AG04450 (cell line): ENCODE measurements at places on chromosomes 6 and 20.

DNA sequence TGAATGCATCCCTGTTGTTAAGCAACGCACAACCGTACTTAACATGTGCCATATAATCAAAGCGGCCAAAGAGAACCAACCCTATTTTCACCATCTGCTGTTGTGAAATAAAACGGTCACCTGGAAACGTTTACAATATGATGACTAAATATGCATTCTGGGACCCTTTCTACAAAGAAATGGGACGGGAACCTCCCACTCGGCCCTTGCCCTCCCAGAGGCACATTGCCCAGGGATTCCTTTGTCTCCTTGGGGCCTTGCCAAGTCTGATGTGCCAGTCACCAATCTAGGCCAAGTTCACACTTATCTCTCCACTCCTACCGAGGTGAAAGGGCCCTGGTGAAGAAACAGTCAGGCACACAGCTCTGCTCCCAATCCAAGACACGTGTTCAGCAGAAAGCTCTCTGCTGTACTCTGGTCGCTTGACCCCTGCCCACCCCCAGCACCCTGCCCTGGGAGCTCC is 427.4 kb upstream of the JARID2 start:
- DNase-seq: no peak

DNA sequence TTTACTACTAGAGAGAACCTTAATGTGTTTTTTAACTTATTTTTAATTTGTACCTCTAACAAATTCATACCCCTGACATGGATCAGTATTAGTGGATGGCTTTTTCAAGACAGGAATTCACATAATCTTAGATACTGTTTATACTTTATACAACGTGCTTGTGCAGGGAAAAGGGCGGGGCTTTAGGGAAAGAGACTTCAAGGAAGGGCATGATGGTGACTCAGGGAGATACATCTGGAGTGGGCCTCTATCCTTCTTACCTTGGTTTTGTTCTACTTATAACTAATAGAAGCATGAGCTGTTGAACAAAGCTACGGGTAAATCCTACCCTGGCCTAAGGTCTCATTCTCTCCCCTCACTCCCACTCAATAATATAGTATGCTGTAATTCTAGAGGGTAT is 160.8 kb downstream of the C6orf58 start:
- DNase-seq: no peak

DNA sequence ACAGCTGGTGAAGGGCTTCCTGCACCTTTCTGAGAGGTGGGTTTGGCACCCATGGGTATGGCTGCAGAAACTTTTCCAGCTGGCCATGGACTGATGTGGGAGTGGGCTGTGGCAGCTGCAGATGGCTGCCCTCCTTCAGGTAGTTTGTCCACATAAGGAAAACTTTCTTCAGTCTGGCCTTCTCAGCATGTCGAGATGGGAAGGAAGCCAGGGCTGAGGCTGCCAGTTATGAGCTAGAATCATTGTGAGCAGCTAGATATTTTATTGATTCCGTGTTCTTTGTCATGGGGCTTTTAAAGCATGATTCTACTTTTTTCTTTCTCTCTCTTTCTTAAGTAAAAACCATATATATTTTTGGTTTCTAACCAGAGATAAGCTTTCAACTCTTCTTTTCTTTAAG is 16.6 kb downstream of the NKX2-4 start:
- DNase-seq: no peak

- DNase-seq: no peak
Measured at GRCh38 chr6:18976091-18976490, 588.9 kb downstream of the RNF144B start.

DNA sequence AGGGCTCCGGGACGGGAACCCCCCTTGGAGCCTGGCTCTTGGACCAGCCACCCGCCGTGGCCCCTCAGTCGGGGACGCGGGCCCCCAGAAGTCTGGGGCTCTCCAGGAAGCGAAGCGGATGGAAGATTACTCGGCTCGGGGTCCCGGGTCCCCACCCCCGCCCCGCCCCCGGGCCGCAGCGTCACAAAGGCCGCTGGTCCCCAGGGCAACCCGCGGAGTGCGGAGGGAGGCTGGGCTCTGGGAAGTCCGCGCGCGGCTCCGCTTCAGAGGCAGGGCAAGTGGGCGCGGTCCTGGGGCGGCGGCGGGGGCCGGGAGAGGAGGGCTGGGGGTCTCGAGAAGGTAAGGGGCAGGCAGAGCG is at the start of gene FNDC11:
Gene FNDC11, plus strand, starts transcription at position 227 of the 358 bp plus-strand sequence. CDS start 1,505 bp downstream, outside the sequence.
- no peak for DNase-seq

- no peak for DNase-seq
Measured at GRCh38 chr6:119355157-119355556, 5.6 kb upstream of the MAN1A1 start.

DNA sequence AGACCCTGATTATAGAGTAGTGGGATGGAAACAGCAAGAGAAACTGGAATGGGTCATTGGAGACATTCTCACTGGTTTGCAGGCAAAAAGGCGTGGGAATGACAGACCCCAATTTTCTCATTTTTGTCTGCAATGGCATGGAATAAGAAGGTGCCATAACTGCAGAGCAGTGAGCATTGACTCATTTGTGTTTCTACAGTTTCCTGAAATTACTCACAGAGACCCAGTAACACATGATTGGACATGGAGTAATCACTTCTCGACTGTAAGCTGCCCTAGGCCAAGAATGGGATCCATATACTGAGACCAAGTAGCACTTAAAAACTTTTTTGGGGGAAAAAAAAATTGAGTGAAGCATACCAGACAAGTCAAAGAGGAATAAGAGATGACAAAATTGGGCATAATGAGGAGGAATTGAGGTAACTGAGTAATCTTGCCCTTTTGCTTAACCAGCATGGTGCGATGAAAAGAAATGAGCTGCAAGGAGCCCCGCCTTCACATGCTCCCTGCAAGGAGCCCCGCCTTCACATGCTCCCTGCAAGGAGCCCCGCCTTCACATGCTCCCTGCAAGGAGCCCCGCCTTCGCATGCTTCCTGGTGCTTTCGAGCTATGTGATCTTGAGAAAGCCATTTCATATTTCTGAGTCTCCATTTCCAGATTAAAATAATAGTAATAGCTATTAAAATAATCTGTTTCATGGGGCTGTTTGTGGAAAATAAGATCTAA is 44.1 kb downstream of the NHSL1 start:
- DNase-seq: no peak

DNA sequence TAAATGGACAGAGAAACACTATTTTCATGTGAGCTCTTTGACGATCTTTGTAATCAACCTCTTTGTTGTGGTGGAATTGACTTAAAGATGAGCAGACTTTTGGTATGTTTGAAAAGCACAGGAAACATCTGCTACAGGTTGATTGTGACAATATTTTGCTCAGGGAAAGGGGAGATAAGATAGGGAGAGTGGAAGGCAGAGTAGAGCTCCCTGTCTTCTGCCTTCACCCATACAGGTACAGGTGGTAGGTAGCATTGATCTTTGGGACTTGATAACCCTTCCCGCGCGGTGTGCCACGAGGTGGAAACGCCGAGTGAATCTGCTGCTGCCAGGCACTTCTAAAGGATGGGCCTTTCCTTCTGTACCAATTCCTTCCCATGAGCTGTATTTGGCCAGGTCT is 183.6 kb downstream of the UTRN start:
- no peak for DNase-seq

- no peak for DNase-seq
Measured at GRCh38 chr6:3451498-3451897, 5.4 kb downstream of the SLC22A23 start.

DNA sequence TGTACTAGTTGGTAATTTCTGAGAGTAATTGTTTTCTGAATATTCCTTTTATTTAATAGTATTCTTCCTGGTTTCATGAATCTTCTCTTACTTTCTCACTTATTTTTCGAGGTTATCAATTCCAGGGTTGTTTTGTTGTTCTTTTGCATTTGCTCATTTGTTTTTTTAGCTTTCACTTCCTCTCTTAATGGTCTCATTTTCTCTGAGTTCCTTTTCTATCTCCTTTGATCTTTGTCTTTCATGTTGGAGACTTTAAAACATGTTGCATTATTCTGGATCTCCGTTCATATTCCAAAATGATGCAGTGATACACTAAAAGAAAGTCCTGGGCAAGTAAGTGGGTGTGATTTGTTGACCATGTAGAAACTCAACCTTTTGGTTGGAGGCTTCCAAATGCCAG is 345.3 kb upstream of the SLC35B3 start:
- DNase-seq: no peak

DNA sequence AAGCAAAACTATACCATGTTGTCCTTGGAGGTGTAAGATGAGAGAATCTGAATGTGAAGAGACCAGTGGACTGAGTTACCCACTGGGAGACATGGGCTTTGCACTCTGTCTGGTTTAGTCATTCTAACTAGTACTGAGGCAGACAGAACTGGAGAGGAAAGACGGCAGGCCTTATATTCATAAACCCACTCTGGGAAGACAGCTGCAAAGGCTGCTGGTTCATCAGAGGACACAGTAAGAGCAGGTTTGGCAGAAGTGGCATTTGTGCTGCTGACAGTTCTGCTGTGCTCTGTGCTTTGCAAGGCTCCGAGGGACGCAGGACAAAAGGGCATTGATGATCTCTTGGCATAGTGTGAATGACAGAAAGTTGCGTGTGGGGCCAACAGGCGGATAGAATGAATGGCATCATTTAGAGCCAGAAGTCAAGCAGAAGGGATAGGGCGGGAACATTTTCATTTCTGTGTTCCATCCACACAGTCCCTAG is 142.3 kb upstream of the TENT5A start:
- DNase-seq: no peak

GRCh38 chr6:141403103-141403502 is 729.6 kb upstream of the GJE1 start:
- no peak for DNase-seq

GRCh38 chr20:49030954-49031619 is 15.0 kb upstream of the CSE1L start:
- DNase-seq: no peak

DNA sequence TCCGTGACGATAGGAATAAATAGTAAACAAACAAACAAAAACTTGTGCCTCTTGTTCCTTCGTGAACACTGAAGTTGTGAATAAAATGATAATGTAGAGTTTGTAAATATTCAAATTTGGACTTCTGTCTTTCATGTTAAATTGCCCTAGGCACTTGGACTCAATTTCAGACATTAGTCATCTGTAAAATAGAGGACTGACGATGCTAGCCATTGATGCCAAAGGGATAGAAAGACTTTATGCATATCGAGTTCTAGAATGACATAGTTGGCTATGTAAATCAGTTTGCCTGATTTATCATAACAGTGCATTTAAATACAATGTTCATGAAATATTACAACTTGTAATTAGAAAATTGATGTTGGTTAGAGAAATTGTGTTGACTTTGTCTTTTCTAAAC is 45.9 kb upstream of the FLRT3 start:
- DNase-seq: no peak

DNA sequence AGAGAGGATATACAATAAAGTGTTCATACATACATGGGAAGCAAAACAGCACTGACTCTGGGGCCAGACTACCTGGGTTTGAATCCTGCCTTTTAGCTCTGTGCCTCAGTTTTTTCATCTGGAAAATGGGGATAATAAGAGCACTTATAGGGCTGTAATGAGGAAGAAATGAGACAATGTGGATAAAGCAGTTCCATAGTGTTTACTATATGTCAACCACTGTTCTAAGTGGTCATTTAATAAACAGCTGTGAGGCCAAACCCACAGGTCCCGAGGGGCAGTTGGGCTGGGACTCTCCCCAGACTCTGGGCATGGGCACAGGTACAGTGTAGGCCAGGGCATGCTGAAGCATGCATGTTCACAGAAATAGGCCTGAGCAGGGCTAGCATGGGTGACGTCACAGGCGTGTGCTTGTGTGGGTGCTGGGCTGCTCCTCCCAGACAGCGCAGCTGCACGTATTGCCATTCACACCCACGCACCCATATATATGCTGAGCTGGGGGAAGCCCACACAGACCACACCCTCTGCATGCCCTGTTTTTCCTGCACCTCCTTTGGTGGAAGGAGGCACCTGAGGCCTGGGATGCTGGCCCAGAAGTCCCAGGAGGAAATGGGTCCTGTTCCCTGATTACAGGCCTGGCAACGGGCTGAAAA is 3.5 kb upstream of the PLCG1 start:
- DNase-seq: no peak

- DNase-seq: no peak
Measured at GRCh38 chr6:111423055-111423633, 59.9 kb downstream of the REV3L start.
